Stimulated activated CD4-positive, alpha-beta T cell treated with anti-CD3 and anti-CD28 coated beads, Interleukin-1b, Interleukin-23, amount 100 ng/mL, for 1 hour (primary cell): ENCODE measurements at places on chromosomes 7 and 10.

DNA sequence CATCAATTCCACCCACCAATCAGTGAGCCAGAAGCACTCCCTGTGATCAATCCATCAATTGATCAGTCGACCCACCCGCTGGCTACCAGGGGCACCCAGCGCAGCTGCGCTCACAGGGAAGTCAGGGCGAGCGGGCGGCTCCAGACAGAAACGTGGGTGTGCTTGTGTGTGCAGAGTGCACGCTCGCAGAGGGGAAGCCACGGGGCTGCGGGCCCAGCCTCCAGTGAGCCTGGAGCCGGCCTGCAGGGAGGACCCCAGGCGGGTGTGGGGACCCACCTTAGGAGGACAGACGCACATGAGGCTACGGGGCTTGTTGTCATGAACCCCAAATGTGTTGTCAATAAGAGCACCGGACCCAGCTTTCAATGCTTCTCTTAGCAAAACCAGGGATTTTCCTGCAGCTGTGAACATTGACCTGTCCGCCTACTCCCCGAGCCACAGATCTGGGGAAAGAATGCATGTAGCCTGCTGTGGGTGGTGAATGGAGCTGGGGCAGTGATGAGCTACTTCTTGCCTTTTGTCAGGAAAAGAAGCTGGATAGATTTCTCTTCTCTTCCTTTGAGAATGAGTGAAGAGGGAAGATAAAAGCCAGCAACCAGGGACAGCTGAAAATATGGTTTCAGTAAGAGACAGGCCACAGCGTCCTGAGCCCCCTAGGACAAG is 497.8 kb downstream of the DNAJB6 start:
- no peak for DNase-seq

GRCh38 chr7:131057015-131057793 is 270.5 kb upstream of the MKLN1 start:
- DNase-seq = no peak

DNA sequence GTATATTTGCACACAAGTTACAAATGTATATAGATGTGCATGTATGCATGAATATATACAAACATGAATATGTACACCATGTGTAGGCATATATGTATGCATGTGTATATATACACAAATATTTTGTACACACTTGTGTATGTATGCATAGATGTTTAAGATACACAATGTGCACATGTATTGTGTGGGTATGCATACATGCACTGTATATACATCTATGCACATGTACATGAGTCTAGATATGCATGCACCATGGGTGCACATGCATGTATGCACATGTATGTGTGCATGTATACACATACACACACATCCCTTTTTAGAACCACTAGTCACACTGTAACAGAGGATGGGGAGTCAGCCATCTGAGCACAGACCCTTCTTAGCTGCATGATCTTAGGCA is 249.4 kb downstream of the COBL start:
- DNase-seq = no peak

GRCh38 chr7:30460246-30460633 is 18.3 kb downstream of the NOD1 start:
- DNase-seq = no peak

- no peak for DNase-seq
Measured at GRCh38 chr7:4202154-4202736, 479.9 kb upstream of the FOXK1 start.

GRCh38 chr10:47418966-47419365 is 34.9 kb upstream of the ZNF488 start:
- DNase-seq = no peak

DNA sequence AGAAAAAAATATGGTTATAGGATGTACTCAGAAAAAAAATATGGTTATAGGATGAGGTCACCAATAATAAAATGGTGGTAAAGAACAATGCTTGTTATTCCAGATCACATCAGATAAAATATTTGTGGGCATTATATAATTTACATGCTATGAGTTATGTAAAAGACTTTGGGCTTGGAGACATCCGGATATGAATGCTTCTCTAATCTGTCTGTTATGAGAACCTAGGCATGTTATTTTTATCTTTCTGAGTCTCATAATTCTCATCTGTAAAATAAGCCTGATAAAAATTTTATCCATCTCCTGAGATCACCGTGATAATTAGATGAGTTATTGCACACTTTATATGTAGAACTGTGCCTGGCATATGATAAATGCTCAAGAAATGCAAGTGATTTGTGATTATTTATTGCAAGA is 37.8 kb downstream of the DKK1 start:
- DNase-seq = no peak

DNA sequence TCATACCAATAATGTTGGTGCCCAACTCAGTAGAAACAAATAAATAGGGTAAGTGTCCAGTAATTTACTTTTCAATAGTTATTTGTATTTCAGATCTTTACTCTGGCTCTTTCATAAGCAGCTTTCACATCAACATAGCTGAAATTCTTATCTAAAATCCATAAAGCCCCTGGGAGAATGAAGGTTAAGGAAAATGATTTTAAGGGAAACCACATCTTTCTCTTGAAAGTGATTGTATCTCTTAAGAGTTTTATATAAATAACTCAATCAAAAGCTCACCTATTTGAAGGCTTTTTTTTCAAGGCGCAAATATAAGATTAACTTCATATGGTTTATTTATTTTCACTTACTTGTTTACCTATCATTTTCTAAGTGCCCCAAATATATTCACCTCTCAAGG is 324.4 kb downstream of the HGF start:
- DNase-seq = no peak

DNA sequence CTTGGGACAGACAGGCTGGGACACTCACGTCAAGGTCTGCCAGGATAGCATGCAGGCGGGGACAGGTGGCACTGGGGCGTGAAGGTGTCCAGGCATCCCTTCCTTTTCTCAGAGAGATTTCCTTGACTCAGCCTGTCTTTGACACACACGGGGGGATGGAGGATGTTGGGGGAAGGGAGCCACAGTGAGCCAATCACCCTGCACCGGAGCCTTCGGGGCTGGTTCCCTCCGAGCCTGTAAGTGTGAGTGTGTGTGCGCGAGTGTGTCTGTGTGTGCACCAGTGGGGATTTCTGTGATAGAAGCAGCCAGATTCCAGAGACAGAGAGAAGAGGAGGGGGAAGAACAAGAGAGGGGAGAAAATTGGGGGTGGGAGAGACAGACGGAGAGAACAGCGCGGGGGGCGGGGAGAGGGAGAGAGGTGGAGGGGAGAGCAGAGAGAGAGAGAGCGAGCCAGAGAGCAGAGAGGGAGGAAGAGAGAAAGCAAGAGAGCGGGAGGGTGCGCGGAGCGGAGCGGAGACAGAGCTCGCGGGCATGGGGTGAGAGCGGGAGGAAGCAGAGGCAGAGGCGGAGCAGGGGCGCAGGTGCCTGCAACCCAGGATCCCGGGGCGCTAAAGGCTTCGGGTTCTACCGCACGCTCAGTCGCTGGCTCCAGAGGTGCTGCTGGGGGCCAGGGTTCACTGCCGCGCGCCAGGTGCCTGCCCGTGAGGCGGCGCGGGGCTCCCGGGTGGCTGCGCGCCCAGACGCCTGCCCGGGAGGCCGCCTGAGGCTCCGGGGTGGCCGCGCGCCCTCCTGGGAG is 466 bp upstream of the GPR26 start:
- DNase-seq = no peak

GRCh38 chr7:85103357-85103756 is 83.5 kb downstream of the SEMA3D start:
- no peak for DNase-seq

DNA sequence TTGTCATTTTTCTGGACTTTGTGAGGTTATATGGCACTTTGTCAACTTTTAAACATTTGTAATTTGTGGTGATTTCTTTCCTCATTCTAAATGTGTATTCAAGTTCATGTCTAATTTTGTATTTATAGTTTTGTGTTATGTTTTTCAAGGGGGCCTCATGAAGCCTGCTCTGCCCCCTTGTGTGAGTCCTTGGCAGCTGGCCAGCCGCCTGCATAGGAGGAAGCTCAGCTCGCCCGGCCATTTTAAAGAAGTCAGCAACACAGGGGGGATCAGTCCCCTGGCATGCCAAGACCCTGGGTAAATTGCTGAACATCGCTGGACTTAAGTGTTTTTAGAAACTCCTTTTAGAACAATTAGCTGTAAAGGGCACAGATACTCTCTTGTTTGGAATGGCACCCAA is 123.0 kb downstream of the ANLN start:
- DNase-seq = no peak

DNA sequence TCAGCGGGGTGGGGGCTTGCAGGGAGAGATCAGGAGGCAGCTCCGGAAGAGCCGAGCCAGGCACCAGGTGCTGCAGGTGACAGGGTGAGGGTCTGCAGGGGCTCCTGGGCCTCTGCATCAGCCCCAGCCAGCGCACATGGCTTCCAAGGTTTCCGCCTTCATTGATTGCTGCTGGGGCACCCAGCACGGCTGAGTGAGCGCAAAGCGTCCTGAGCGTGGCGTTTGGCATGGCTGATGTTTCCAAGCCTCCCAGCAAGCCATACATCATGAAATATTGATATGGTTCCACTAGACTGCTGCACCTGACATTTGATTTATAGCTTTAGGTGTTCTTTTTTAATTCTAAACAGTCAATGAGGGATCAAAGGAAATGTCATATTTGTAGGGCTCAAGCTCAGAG is 259.0 kb downstream of the WDR37 start:
- no peak for DNase-seq

GRCh38 chr10:78248651-78249464 is 215.2 kb downstream of the RPS24 start:
- no peak for DNase-seq

DNA sequence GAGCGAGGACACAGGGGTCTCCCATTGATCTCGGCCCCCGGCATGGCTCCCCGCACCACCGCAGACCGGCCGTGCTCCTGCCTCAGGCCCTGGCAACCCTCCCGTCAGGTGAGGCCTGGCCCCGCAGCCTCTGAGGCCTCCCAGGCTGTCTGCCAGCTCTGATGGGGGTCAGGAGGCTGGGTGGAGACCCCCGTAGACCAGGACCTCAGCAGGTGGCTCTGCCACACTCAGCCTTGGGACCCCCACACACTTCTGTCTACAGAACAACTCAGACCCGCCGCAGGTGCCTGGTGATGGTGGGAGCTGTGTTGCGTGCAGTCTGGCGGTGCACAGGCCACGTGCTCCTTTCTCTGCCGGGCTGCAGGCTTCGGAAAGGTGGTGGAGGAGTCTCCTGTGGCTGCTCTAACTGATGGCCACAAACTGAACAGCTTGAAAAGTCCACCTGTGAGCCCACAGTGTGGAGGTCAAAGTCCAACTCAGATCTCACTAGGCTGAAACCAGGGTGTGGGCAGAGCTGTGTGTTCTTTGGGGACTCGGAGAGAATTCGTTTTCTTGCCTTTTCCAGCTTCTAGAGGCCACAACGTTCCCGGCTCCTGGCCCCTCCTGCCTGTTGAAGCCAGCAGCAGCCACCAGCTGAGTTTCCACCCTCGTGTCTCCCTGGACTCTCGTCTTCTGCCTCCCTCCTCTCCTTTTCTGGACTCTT is 62.5 kb downstream of the PWWP2B start:
- no peak for DNase-seq

DNA sequence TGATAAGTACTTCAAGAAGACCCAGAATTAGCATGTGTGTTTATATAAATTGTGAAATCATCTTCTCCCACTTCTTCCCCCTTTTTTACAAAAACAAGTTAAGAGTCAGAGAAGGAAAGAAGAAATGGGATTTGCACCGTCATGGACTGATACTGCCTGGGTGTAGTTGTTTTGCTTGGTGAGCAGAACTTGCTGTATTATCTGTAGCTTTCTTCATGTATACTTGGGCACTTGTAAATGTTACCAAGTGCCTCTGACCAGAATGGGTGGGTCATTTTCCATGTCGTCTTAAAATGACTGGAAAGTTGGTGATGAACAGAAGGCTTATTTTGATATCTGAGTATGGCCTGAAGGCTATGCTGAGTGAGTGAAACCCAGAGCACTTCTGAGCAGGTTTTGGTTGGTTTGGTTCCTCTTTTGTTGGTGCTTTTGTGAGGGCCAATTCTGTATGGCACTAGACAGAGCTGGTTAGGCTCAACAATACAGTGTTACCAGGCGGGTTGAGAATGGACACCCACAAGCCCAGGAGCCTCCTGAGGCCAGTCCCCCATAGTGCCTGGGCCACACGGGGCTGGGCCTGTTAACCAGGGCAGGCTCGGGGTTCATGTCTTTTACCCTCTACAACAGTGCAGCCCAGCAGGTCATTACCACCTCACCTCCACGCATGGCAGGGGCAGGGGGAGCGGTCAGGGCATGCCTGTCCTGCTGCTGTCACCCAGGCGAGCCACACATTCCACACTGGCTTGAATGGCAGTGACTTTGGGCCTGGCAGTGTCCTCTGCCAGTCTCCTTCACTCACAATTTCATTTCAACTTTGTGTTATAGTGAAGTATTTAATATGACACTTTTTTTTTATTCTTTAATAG is 115.1 kb downstream of the CCNY start:
- no peak for DNase-seq

- DNase-seq = no peak
Measured at GRCh38 chr7:150685219-150686029, at the start of gene GIMAP2. Gene GIMAP2 (plus strand): TSS chr7:150685706. CDS start chr7:150687060, 1,354 bp downstream.

GRCh38 chr7:23261843-23262452 is 15.4 kb downstream of the GPNMB start:
- DNase-seq = no peak

DNA sequence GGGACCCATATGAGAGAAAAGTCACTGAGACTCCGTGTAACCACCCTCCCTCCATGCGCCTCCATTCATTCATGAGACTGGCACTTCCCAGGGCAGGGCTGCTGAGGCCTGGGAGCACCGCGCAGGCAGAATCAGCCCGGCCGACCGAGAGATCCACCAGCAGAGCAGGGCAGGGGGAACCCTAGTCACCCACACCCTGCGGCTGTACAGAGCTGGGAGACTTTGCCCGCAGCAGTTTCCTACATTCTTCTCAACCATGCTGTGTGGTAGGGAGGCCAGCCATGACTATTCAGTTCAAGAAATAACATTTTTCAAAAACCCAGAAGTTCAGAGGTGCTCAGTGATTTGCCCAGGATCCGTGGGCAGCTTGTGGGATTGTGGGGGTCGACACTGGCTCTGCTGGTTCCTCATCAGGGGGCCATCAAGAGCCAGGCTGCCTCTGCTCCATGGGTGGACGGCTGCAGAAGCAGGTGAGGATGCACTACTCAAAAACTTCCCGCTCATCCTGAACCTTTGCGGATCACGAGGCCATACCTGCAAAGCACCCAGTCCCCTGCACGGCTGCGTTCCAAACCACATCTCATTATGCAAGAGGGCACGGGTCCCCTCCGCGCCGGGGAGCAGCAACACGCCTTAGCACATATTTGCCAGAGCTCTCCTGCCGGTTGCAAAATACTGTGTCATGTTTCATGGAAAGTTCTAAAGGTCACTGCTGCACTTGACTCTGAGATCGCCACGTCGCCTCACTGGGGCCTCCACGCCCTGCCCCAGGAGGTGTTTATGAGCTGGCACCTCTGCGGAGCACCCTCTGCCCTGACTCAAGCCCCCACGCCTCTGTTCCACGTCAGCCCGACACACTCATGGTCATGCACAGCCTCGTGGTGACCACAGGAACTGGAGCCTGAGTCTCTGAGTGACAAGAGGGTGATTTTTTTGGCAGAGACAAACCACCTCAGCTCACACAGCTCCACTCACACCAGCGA is 132.0 kb downstream of the PRKAG2 start:
- no peak for DNase-seq
